ENCODE measurements at places on chromosomes 11 and 22.

- no peak for DNase-seq
Measured at GRCh38 chr11:88414981-88415413, 77.5 kb upstream of the CTSC start.

DNA sequence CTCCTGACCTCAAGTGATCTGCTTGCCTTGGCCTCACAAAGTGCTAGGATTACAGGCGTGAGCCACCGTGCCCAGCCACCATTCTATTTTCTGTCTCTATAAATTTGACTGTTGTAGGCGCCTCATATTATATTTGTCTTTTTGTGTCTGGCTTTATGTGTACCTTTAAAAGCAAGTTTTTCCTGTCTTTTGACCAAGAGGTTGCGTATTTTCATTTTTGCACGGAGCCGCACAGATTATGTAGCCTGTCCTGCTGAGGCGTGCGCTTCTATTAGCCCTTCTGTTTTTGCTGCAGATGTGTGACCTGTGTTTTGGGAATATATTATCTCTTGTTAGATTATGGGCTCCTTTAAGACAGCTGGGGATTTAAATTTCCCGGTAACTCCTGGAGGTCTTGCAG is 40.4 kb upstream of the WEE1 start:
- DNase-seq = no peak

DNA sequence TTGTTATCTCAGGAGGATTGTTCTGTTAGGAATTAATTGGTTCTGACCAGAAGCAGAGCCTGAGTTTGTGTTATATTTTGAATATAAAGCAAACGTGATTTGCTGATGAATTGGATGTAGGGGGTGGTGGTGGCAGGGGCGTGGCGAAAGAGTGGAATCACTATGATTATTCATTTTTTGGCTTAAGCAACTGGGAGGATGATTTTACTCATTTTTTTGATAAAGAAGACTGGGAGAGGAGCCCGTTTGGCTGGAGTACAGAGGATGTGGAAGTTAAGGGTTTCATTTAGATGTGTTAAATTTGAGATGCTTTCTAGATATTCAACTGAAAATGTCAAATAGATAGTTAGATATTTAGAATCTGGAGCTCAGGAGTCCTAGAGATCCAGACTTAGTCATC is 83.4 kb upstream of the MYO18B start:
- DNase-seq = no peak

DNA sequence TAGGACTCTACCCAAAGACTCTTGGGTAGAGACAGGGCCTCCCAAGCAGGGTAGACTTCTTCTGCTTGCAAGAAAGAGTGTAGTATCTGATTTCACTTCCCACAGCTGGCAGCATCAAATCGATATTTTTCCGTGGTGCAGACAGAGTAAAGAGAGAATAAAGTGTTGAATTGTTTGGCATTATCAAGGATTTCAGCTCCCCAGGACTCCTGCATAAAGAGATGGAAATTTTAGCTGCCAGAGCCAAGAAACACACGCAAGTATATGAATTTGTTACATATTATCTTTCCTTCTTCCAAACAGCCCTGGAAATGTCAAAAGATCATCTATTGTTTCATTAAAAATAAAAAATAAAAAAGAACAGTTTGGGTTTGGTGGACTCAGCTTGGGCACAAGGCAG is 136.8 kb downstream of the PKNOX2 start:
- no peak for DNase-seq

- DNase-seq = no peak
Measured at GRCh38 chr11:290621-291231, 1.8 kb downstream of the PGGHG start.

DNA sequence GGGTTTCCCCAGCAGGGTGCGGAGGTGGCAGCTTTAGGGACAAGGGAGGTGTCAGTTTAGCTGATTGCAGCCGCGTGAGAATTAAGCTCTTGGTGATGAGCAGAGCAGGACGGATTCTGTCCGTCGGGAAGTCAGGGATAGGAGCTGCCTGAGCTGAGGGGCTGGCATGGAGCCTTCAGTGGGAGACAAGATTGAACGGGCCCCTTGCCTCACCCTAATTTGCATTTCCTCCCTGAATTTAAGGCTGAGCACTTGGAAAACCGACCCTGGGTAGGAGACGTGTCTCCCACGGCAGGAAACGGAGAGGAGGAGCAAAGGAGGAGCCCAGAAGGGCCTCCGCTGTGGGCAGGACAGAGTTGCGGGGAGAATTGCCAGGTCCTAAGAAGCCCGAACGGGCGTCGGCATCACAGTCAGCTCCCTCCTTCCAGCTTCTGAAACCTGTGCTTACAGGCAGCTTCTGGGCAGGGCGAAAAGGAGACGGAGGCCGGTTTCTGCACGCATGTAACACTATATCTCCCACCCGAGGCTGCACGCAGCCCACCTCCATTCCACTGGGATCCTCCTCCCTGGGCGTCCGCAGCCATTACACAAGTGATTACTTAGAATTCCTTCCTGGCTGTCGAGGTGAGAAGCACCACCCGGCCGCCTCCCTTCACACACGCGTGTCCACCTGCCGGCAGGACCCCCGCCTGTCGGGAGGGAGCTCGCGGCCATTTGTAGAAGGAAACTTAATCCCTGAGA is 345.8 kb downstream of the BRD1 start:
- DNase-seq = no peak

DNA sequence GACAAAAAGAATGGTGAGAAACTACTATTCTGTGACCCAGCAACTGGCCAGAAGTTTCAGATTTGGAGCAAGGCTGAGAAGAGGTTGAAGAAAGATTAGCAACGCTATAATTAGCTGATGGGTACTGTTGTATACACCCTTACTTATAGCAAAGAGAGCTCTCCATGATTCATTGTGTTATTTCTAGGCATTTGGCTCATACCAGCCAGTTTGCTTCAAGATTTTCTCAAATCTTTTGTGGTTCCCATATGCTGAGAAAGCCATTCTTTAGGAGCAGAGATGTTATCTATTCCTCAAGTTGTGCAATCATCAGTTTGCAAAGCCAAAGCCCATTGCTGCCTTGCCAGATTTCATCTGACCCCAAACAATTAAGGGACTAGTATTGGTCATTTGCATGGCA is 179.4 kb downstream of the ETS1 start:
- no peak for DNase-seq

GRCh38 chr11:95338430-95338991 is 107.5 kb upstream of the SESN3 start:
- no peak for DNase-seq

GRCh38 chr22:44925465-44926123 is 84.2 kb downstream of the PHF21B start:
- DNase-seq = no peak

- no peak for DNase-seq
Measured at GRCh38 chr22:26054841-26055605, 114.2 kb upstream of the SEZ6L start.

DNA sequence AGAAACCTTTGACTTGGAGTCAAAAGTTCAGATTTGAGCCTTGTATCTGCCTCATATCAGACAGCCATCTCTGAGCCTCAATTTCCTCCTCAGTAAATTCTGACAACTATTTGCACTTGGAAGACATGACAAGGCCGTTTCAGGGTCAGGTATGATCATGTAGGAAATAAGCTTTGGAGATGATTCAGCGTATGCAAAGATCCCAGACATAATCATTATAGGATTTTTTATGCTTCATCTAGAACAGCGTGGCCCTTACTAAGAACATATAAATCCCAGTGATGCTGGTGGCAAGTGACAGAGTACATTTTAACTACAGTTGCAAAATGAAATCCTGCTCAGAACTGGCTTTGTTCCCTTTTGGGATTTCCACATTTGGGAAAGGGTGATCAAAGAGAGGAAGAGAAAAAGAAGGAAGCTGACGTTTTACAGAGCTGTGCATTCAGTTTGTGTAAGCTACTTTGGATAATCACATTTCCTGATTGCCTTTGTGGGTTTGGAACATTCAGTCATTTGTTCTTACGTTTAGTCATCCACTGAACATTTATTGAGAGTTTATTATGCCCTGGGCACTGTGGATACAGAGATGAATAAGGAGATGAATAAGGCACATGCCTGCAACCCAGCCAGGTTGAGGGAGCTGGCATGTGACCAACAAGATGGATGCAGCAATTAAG is 81.9 kb upstream of the HEPHL1 start:
- no peak for DNase-seq

GRCh38 chr11:8812438-8812837 is 98.6 kb upstream of the AKIP1 start:
- DNase-seq = no peak

DNA sequence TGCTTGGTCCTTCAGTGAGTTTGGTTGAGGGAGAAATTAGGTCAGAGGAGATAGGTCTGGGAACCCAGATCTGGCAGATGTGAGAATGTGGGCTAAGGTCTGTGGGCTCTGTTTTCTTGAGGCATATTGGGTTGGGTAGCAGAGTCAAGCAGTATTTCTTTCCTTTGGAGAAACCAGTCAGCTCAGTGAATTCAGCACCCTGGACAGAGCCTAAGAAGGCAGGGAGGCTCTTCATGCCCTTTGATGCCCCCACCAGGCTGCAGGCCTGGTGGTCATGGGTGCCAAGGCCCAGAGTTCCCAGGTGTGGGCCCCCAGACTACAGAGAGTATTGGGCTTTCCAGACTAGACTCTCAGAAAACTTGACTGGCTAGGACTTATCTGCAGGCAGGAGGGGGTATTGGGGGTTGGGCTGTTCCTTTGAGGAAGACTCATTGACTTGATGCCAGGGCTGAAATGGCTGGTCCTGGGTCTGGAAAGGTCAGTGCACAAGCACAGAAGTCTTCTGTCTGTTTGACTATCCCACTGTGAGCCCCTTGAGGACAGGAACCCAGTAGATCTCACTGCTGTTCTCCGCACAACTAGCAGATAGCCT is 45.3 kb upstream of the NECTIN1 start:
- no peak for DNase-seq

- DNase-seq = no peak
Measured at GRCh38 chr11:116517584-116517983, 255.2 kb downstream of the BUD13 start.

GRCh38 chr11:120040151-120040840 is 97.6 kb downstream of the TRIM29 start:
- DNase-seq = no peak

- no peak for DNase-seq
Measured at GRCh38 chr11:120430146-120430545, 81.4 kb upstream of the GRIK4 start.

DNA sequence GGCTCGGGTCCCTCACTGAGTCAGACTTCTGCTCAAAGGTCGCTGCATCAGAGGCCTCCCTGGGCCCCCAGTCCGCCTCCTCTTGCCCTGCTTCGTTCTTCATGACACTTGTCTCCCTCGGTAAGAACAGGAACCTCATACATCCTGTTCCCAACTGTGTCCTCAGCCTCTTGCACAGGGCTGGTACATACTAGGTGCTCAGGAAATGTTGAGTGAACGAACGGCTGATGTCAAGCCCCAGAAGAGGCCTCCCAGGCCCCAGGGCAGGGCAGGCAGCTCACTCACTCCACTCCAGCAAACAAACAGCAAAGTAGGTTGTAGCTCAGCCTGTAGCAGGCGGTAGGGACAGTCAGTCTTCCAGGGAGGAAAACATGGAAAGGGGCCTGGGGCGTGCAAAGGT is 17.2 kb downstream of the SYNGR1 start:
- DNase-seq = no peak

GRCh38 chr22:41933411-41934177 is 7.0 kb upstream of the TNFRSF13C start:
- no peak for DNase-seq

DNA sequence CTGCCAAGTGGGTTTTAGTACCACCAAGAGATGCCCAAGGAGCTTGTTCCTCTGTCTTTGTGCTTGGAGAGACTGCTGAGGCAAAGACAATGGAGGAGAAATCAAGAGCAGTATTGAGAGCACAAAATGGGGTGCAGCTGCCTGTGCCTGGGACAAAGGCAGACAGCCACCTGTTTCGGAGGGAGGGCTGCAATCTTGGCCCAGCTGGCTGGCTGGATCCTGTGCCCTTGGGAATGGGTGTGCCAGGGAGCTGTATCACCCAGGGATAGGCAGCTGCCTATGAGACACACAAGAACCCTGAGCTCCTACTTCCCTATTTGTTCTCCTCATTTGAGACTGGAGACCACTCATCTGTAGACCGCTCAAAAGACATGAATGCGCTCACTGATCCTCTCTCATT is 23.3 kb upstream of the CHRM4 start:
- no peak for DNase-seq

GRCh38 chr11:116420770-116421528 is 351.8 kb downstream of the BUD13 start:
- no peak for DNase-seq

DNA sequence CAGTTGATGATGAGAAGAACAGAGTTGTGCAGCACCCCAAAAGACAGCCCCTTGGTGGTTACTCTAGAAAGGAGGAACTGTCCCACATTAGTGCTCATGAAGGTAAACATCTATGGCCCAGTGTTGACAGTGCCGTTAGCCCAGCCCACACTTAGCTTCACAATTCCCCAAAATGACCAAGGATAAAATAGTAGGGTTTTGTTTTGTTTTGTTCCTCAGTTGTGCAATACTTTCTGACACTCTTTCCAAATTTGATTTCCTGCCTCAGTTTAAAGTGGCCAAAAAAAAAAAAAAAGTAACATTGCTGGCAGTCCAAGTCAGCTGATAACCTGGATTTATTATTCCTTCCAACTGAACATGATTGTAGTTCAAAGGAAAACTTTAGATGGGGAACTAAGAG is 269.4 kb downstream of the TMEM135 start:
- DNase-seq = no peak

DNA sequence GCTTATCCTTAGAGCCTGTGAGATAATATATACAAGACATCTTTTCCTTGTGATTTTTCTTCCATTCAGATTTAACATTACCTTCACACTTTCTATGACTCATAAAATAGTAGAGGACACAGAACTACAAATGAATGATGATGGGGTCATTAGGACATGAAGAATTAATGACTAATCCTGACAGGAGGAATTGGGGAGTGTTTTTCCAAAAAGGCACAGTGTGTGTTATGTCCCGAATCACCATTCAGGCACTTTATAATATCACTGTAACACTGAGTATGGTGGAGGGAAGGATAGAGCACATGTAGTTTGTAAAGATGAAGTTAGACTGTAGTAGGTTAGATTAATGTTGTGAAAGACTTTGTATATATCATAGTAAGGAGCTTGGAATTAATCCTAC is 391.3 kb downstream of the JRKL start:
- DNase-seq = no peak

DNA sequence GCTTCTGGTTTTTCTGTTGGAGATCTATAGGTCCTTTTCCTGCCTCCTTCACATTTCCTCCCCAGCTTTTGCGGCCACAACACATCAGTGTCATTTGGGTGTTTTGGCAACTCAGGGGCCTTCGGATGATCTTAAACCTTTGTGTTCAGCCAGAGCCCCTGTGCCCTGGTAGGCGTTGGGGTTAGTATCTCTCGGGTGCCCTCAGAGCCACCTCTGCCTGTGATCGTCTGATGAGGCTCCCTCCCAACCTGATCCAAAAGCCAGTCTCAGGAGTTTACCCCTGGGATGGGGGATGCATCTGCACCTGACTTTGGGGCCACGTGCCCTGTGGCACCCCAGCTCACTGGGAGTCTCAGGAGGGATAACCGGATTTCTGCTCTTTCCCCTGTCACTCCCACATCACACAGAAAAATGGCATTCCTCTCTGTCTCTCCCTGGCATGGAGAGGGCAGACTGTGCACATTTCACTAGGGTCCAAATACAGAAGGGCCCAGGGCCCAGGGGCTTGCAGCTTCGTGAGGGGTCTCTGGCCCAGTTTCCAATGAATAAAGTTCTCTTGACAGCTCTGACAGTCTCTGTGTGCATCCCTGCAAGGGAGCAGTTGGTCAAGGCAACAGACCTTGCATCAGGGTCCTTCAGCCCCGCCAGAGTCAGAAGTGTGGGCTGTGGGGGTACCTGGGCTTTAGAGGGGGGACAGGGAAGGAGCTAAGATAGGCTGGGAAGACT is 2.6 kb downstream of the RNF26 start:
- DNase-seq = no peak
